ENCODE measurements at places on chromosomes 11 and 22. TPM values are rescaled to one million over a fixed set of nuclear protein-coding genes. Genes with fewer than 3 reads are reported as not detected.

- peak; percentile 37 for DNase-seq
Measured at GRCh38 chr11:65695459-65696241, 16.4 kb upstream of the KAT5 start.

DNA sequence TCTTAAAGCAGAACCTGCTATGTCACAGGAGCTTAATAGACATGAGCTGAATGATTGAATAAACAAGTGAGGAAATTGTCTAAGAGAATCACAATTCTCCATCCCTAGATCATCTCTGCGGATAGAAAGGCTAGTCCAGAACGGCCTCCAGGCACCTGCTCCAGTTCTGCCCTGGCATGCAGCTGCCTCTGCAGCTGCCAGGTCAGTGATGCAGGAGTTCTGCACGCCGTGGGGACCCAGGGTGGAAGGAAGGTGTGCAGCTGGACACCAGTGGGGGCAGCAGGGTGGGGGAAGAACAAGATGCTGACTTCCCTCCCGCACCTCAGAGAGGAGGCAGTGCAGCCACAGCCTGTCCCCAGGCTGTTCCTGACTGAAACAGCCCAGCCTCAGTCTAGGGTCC, 192.1 kb upstream of the NCAM1 start:
- no peak for DNase-seq

DNA sequence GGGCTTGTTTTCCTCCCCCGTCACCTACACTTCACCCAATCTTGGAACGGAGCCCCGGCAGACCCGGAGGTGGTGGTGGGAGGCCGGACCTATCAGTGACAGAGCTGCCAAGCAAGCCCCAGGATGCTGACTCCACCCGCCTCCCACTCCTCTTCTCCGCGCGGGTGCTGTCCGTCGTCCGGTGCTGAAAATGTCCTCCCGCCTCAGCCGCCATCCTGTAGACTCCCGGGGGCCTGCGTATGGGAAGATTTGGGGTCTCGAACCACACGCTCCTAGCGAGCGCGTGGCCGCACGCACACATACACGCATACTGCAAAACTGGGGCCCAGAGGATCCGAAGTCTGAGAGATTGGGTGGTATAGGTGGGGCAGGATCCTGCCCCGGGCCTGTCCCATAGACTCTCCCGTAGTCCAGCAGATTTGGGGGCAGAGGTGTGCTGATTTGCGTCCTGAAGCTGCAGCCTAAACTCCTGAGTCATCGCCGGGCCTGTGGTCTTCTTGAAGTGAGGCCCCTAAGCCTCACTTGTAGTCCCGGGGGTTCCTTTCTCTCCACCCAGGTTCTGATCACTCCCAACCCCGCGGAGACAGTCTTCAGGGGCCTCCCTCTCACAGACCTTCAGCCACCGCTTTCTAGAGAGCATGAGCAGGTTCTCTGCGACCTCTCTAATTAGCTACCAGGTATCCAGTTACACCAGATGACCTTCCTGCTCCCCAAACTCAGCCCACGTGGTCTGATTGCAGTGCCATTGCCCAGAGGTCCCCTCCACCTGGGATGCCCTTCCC, 796 bp upstream of the YIF1A start:
- DNase-seq = no peak

GRCh38 chr22:32050678-32051515, 7.8 kb downstream of the SLC5A1 start:
- DNase-seq = no peak

DNA sequence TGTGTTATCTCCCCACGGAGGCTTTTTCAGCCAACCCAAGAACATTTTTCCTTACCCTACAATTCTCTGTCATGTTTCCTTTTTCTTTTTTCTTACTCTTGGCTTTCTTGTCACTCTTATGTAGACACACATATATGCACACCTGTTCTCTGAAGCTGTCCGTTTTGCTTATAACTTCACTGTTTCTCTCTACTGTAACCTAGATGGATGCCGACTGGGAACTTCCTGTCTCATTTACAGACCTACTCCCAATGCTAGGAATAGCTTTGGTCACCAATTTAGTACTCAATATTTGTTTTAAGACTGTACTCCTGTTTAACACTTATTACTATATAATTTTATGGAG, 9.9 kb upstream of the CASP12 start:
- no peak for DNase-seq

DNA sequence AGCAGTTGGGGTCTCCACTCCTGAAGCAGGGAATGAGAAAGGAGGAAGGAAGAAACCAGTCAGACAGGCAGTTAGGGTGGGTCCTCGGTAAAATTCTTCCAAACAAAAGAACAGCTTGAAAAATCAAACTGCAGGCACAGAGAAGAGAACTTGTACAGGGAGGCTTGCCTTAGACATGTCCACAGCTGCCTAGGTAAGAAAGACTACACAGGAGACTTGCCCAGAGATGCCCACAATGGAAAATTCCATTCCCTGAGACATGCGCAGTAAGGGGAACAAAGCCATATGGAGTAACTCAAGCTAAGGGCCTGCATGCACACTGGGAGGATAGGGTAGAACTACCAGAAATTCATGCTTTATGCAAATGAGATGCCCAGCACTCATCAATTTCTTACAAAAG, 9.8 kb downstream of the KCNJ11 start:
- no peak for DNase-seq

DNA sequence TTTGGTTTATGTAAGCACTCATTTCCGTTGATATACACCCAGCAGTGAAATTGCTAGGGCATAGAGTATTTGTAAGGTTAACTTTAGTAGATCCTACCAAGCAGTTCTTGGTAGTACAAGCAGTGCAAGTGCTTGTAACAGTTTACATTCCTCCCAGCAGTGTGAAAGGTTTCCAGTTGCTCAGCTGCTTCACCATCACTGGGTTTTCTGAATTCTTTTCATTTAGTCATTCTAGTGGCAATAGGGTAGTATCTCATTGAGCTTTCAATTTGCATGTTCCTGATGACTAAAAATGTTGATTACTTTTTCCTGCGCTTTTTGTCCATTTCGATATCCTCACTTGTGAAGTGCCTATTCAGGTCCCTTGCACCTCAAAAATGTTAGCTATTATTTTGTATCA, 34.3 kb downstream of the ZNF202 start:
- DNase-seq = no peak

HMOX1 gene
- 7.2 TPM for total RNA-seq

ESAM gene
- 30.6 TPM for total RNA-seq

EFCAB6 gene
- total RNA-seq = 8.4 TPM

C11orf87 gene
- 5.9 TPM for total RNA-seq

Data from uterus (tissue), 4 donors.